ENCODE measurements at places on chromosomes 1 and 21.

DNA sequence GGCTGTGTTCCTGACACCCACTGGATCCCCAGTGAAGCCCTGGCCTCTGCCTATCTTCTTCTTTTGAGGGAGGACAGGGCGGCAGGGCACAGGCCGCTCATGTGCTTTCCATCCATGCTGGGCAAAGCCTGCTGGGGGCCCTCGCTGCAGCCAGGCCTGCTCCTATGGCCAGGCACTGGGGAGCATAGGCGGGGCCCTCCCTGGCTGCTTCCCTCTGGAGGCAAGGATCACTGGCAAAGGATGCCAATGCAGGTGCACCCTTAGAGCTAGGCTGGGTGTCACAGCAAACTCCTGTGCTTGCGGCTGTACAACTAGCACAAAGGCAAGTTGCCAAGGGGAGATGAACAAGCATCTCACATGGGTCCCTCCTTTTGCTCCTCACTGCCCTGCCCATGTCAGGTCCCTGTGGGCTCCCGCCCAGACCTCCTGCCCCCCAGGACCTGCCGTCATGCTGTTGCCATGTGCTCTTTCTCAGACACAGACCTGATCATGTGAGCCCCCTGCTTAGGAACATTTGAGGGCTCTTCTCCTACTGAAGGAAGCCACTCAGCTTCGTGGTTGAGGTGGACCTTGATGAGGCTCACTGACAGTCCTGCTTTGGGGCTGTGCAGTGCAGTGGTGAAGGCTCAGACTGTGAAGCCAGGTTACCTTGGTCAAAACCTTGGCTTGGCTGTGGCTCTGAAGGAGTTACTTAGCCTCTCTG lies 393.6 kb downstream of the PTPRU start:
- no peak for DNase-seq

- no peak for DNase-seq
Observed at GRCh38 chr1:180966744-180967536, 54.2 kb downstream of the KIAA1614 start.

- no peak for DNase-seq
Observed at GRCh38 chr1:37274938-37275631, 199.3 kb upstream of the ZC3H12A start.

GRCh38 chr1:106568201-106568974 lies 488.1 kb upstream of the PRMT6 start:
- DNase-seq = no peak

- no peak for DNase-seq
Observed at GRCh38 chr1:201606096-201606495, 67.2 kb downstream of the NAV1 start.

DNA sequence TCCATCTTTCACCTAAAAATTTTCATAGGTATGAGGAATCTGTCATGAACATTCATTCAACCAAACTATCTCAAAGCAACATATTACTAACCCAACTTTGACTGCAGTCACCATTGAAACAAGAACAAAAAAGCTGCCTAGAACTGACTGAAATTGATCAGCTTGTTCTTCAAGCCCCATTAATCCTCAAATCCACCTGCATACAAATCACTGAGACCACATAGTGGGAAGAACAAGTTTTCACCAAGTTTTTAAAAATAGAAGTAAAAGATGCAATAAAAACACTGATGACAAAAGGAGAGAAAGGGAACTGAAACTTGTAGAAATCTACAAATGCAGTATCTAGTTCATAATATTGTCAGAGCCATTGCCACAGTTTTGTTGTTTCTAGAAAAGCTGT lies 6.1 kb downstream of the SORT1 start:
- DNase-seq = no peak

- no peak for DNase-seq
Observed at GRCh38 chr1:192378276-192378675, 61.5 kb downstream of the RGS21 start.

GRCh38 chr1:192668409-192668983 lies 32.5 kb downstream of the RGS13 start:
- no peak for DNase-seq

DNA sequence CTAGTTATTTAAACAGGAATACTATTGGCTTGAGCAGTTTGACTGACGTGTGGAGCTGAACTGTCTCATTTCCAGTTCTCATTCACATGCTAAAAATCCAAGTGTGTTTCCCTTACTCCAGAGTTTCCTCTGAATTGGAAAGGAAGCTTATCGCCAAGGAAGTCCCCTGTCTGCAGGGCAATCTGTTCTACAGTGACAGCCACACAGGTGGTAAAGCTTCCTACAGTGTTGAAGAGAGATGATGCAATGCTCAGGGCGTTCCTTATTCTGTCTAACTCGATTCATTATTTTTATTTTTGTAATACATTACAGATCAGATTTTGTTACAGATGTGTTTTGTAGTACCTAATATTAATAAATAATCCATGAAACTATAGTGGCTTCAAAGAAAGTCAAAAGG lies 41.3 kb downstream of the ADAMTS5 start:
- DNase-seq = no peak

- no peak for DNase-seq
Observed at GRCh38 chr21:36486246-36486645, 6.3 kb upstream of the CLDN14 start.

GRCh38 chr21:33236766-33237165 lies 7.0 kb downstream of the IFNAR2 start:
- DNase-seq = no peak

Measured in CD4-positive, alpha-beta T cell treated with Interleukin-17A for 1 hour (primary cell).